NCI-H345 (cell line): ENCODE measurements at places on chromosomes 2 and 18.

GRCh38 chr2:197838036-197838435 lies 33.6 kb downstream of the PLCL1 start:
- no peak for DNase-seq

GRCh38 chr2:160289831-160290230 lies 89.8 kb upstream of the ITGB6 start:
- DNase-seq: no peak

GRCh38 chr2:11697103-11697871 lies 27.3 kb upstream of the NTSR2 start:
- no peak for DNase-seq

GRCh38 chr2:217901400-217901799 lies 101.4 kb downstream of the TNS1 start:
- no peak for DNase-seq

DNA sequence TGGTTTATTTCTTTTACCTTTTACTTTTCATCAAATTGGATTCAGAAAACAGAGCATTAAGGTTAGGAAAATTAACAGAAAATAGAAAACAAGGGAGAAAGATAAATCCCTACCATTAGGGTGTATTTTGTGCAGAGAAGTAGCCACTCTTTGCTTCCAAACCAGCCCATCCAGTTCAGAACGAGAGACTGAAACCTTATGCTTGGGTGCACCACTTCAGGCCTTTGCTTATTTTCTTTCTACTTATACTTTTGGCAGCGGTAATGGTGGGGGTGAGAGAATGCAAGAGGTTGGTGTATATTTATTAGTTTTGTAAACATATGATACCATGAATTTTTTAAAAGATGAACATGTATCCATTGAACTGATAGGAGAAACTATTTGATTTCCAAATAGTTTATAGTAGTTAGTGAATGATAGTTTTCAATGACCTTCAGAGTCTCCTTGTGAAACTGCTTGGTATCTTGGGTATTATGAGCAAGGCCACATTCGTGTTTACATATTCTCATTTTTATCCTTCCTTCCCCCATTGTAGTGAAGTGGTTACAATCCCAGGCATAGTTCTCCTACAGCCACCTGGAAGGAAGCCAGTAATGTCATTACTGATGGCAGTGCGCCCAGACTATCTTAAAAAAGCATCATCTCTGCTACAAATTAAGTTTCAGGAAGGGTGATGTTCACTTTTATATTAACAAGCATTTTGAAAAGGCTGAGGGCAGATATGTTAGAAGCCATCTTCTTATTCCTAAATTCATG lies 60.8 kb downstream of the MFSD6 start:
- DNase-seq: peak; percentile 96

DNA sequence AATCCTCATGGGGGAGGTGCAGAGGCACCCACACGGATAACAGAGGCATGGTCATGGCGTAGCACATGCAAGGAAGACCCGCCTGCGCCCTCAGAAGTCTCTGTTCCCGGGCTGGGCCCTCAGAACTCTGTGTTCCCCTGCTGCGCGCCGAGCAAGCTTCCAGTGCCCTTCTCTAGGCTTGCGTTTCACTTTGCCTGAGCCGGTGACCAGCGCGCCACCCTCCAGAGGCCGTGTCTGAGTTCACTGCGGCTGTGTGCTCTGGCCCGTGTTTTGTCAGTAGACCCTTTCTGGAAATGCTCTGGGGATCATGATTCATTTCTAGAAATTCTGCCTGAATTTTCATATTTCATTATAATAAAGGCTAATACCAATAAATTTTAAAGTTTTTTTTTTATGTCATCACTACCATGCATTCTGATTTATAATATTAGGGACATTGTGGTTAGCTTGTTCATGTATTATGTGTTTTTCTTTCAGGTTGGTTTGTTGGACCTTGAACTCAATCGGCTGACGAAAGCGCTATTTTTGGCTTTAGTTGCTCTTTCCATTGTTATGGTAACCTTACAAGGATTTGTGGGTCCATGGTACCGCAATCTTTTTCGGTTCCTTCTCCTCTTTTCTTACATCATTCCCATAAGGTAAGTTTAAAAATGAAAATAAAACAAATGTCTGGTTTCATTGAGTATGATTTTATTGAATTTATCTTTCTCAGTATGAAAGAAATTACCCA lies 142.7 kb upstream of the NFATC1 start:
- no peak for DNase-seq

DNA sequence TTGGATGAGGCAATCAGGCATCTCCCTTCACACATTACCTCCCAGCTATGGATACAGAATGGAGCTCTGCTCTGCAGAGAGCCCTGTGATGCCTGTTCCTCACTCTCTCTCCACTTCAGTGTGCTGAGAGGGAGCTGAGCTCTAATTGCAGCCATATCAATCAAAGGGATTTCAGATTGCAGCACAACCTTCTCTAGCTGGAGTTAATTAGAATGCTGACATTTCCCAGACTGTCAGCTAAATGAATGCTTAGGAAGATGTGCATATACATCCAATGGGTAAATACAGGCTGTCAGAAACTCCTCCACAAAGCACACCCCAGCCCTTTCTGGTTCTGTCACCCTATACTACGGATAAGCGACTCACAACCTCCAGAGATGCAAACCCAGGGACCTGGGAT lies 402.6 kb downstream of the EIPR1 start:
- DNase-seq: no peak

GRCh38 chr18:42765302-42765701 lies 350.2 kb downstream of the RIT2 start:
- peak; percentile 63 for DNase-seq

DNA sequence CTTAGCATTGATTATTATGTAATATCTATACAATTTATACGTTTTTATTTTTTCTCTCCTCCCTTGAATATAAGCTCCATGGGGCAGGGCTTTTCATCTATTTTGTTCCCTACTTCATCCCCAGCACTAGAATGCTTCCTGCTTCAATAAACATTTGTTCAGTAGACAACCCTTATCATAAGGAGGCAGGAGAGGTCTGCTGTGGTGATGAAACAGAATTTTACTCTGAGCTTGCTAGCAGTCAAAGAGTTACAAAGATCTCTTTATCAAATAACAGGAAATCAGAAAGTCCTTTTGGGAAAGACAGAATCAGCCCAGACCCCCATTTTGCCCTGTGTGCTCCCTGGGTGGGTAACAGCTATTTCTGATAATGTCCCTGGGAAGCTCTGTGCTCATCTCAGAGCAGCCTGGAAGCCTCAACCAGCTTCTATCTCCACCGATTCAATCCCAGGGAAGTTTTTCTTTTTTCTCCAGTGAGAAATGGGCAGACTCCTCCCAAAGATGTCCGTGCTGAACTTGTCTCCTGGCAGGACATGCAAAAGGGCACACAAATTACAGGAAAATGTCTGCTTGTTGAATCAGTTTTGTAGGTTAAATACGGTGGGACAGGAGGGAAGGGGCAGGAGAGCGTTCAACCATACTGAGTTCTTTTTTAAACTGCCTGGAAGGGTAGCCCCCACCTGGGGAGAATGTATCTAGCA lies 84.7 kb upstream of the PKDCC start:
- no peak for DNase-seq

GRCh38 chr2:79860228-79861058 lies 347.6 kb downstream of the CTNNA2 start:
- DNase-seq: peak; percentile 18

GRCh38 chr2:127619877-127620705 lies 25.9 kb upstream of the GPR17 start:
- no peak for DNase-seq

DNA sequence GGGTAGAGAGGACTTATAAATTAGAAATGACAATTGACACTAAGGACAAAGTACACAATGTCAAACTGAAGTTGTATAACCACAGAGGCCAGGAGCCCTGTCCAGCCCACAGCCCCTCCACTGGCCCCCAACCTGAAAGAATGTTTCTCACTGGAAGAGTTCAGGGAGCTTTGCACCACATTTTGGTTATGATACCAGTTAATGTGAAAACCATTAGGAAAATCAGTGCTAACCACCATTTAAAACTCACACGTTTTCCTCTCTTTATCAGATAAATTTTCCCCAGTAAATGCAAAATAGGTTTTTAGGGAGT lies 6.2 kb upstream of the IL1RL2 start:
- DNase-seq: no peak

- no peak for DNase-seq
These were observed 288.3 kb downstream of the CYP26B1 start for GRCh38 chr2:71859211-71859847.

- no peak for DNase-seq
These were observed 4.5 kb upstream of the FHL2 start for GRCh38 chr2:105403241-105403782.

- DNase-seq: no peak
These were observed 43.5 kb upstream of the ID2 start for GRCh38 chr2:8638327-8638726.

DNA sequence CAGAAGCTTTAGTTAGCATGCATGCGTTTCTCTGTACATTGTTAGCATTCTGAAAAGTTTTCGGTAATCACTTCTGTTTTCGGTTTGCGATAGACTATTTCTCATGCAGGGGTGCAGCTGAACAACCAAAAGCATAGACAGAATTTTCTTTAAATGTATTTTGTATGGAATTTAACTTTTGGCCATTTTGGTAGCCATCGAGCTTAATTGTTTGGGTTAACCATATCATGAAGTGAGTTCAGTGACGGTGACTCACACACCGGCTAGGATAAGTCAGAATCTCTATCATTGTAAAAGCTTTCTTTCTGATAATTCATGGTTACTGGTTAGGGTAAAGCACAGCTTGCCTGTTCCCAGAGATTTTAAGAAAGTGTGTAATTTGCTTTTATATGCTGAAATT lies 107.2 kb downstream of the CD226 start:
- DNase-seq: no peak

- no peak for DNase-seq
These were observed 92.8 kb upstream of the NEDD4L start for GRCh38 chr18:57951117-57951796.

DNA sequence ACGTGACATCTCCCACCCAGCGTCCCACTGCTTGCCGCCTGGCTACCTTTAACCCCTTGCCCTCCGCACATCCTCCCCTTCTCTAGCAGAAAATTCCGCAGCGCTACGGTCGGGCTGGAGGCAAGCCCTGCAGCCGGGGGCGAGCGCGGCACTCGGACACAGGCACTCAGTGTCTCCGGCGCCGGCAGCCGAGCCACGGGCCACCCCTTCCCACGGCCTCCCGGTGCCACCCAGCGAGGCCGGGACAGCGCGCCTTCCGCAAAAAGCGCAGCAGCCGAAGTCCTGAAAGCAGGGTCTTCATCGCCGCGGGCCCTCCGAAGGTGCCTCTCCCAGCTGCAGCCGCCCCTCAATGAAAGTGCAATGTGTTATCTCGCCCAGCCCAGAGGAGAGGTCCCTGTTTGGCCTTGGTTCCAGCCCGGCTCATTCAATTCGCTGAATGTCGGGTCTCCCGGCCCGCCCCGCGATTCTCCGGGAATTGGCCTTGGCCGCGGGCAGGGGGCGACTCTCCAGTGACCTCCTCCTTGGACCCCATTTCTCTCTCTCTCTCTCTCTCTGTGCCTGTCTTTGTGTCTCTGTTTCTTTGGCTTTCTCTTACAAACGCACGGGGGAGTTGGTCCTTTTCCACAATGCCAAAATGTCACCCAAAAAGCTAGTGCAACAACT lies 1.1 kb downstream of the DLGAP1 start:
- DNase-seq: no peak

DNA sequence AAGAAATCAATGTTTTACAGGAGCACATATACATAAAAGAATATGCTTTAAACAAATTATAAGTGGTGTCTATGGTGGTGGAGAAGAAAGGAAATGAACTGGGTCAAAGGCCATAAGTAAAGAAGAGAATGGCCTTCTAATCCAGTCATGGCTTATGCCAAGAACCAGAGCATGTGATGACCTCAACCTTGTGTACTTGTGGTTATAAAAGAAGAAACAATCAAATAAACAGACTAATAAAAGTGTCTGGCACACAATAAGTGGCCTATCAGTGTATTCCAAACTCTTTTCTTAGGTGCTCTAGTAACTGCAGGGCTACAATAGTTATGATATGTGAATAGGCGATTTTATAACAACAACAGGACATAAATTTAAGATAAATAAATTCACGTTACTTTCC lies 2.6 kb downstream of the SERPINB11 start:
- no peak for DNase-seq

DNA sequence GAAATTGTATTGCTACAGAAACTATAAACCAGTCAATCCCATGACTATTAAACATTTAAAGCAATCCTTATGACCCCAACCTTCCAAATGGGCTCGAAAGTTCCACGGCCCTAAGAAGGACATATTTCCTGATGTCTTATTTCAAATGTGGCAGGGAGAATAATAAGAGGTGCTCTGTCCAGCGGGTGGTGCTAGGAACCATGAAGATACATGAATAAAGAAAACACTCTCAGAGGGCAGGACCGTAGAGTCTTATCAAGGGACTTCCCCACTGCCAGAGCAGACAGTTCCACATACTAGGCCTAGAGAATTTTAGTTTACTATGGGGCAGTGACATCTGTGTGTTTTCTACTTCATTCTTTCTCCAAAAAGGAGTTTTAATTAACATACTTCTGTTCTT lies 187.1 kb upstream of the PIK3C3 start:
- DNase-seq: no peak

GRCh38 chr18:25704494-25704893 lies 352.5 kb upstream of the ZNF521 start:
- no peak for DNase-seq

- no peak for DNase-seq
These were observed 174.0 kb upstream of the MYCN start for GRCh38 chr2:15766303-15766861.

- DNase-seq: no peak
These were observed 244.5 kb upstream of the MEX3C start for GRCh38 chr18:51442012-51442411.

DNA sequence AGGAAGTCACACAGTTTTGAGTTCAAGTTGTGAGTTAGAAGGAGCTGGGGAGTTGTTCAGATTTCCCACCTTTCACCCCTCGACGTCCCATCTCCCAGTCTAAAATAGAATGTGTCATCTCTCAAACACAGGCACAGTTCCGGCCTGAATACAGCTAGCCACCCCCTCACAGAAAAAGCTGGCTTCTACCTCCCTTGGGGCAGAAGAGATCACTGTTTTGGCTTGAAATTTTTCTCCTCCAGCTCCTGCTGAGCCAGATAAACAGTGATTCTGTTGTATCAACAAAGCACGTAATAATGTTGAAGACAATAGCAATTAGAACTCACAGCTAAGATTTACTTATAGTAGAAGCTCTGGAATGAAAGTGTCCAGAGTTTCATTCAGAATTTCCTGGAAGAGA lies 74.7 kb downstream of the KIAA2012 start:
- no peak for DNase-seq

DNA sequence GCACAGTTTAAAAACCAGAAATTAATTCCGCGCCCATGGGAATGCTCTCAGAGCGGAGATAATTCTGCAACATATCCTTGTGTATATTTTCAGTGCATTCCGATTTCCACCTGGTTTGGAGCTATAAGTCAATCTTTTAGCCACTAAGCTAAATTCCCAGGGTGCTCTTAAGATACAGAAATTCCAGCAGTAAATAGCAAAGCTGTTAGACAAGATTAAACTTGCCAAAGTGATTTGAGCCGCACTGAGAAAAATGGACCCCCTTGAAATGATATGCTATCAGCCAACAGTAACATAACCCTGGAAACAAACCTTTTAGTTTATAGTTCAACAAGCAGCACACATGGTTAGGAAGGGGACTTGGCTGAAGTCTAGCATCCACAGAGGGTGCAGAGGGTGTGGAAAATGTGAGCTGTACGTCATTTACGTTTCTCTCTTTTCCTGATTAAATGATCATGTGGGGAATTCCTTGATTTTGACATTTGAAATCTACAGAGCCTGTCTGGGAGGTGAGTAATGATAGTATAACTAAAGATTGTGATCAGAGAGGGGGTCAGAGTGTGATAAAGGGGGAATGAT lies 99.8 kb upstream of the COPS8 start:
- DNase-seq: peak; percentile 21

- no peak for DNase-seq
These were observed 219.7 kb downstream of the THSD7B start for GRCh38 chr2:136985044-136985443.

GRCh38 chr2:62415019-62415431 lies 91.0 kb downstream of the TMEM17 start:
- no peak for DNase-seq
